ENCODE measurements at places on chromosomes 1 and 21.

DNA sequence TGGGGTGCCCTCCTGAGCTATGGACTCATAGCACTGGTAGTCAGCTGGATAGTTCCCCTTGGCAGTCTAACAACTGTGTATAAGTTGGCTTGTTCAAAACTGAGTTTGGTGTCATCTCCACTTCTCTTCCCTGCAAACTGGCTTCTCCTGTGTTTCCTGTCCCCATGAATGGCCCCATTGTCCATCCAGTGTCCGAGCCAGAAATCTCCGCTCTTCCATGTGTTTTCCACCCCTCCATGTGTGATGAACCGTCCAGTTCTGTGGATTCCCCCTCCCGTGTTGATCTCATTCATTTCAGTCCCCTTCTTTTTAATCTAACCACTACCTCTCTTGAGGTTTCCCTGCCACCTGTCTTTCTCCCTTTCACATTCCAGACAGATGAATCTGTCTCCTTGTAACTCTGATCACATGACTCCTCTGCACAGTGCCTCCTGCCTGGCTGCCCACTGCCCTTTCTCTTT, 195.7 kb downstream of the ROR1 start:
- DNase-seq, result no peak

DNA sequence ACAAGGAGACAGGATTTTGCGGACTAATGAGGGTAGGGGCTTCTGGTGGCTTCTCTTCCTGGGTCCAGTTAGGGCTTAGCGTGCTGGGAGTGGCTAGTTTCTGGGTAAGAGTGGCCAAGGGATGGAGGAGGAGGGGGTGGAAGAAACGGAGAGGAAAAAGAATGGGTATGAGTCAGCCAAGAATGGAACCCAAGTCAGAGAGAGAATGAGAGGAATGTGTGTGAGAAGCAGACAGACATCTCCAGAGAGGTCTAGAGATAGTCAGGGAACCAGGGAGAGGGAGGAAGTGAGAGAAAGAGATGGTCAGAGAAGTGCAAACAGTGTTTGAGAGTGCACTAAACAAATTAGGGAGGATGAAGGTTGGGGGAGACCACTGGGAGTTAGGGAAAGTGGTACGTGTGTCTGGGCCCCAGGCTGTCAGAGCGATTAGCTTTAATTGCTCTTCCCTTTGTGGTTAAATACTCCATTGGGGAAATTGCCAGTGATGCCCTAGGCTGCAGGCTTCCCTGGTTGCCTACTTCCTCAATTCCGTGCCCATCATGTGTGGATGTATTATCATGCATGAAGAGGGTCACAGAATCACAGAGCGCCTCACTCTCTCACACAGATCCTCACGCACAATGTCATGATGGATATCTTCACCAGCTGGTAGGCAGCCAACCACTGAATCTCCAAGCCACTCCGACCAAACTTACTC, 1.4 kb downstream of the PEA15 start:
- peak; percentile 67 for DNase-seq

- no peak for DNase-seq
Observed at GRCh38 chr1:109482791-109483671, 674 bp upstream of the ATXN7L2 start.

DNA sequence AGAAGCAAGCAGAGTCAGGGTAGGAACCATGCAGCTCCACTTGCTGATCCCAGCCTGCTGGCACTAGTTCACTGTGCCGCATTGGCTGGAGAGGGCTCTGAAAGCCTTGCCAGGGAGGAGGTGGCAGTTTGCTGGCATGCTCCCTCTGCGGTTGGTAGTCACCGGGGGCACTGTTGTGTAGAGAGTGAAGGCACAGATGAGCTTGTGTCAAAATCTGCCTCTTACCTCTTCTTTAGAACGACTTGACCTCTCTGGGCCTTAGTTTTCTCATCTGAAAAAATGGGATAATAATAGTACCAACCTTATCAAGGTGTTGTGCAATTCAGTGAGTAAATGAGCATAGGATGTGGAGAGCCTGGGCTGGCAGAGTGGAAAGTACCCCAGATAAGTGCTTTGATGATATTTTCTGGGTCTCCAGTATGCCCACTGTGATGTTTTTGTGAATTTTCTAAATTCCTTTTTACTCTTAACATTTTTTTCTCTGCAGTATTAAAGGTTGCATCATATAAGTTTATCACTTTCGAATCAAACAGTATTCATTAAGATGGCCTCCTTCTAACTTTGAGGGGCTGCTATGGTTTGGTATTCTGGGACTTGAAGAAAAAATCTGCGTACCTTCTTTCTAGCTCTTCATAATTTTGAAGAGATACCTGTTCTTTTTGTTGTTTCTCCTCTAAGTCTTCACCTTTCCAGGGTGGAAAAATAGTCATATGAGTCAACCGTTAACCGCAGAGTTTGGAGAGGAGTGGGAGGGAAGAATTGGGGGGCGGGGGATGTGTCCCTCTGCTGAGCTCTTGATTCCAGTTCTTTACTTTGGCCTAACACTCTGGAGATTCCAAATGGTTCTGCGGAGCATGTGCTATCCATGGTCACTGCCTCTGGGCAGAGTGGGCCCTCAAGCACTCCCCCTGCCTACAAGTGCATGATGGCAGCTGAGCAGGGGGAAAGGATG, 26.8 kb downstream of the SZRD1 start:
- DNase-seq, result no peak

DNA sequence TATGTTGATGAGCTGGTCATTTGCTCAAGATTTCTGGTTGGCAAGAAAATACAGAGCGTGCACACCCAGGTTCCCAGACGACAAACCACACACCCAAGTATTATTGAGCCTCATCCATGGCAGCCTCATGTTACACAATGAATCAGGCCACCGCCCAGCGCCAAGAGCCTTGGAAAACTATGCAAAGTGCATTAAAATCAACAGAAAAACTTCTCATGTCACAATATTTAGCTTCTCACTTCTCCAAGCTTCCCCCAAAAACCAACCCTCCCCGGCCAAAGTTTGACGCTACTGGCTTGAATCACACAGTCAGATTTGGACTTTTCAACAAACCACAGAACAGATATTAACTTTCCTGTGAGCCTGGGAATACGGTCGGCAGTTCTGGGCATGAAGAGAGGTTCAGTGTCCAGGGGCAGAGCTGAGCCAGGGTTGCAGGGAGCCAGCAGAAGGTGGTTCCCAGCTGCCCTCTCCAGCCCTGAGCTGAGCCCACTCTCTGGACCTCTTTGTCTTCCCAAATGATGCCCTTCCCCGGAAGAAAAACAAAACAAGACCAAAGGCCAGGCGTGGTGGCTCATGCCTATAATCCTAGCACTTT, 71.1 kb downstream of the SETD4 start:
- DNase-seq, result peak; percentile 6

DNA sequence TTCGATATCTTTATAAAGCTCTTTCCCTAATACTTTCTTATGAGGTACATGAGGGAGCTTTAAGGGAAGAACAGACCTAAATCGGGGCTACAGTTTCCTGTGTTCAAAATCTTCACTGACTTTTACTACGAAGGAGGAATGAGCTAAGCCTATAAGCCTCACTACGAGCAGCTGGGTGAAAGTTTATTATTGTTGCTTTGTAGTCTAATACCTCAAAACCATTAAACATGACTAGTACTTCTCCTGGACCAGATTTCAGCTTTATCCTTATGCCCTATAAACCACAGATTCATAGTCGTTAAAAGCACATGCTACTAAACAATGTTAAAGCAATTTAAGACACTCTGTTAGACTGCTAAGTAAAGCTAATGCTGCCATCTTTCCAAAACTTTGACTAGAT, 30.2 kb downstream of the NDC1 start:
- no peak for DNase-seq

GRCh38 chr1:7539769-7540175, 231.3 kb upstream of the VAMP3 start:
- peak; percentile 20 for DNase-seq

GRCh38 chr1:232628335-232629249, 1.3 kb downstream of the SIPA1L2 start:
- DNase-seq, result peak; percentile 50

GRCh38 chr21:38433471-38433870, 64.8 kb downstream of the ERG start:
- DNase-seq, result no peak

GRCh38 chr1:107328087-107328486, 187.2 kb downstream of the NTNG1 start:
- DNase-seq, result no peak

DNA sequence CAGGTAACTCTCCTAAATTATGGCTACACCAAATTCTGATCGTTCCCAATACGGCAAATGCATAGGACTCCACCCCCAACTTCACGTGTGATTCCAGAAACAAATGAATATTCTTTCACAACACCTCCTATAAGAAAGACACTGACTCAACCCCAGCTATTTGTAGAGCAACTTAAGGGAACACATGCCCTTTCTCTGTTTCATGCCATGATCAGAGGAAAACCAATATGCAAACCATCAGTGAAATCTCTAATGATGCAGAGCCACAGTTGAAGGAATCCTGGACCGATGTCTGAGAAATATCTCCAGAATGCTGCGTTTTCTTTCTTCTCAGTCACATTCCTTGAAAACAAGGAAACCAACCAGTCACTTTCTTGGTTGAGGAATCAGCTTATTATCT, 164.2 kb upstream of the PTBP2 start:
- DNase-seq, result no peak

- DNase-seq, result no peak
Observed at GRCh38 chr1:151644001-151644400, 32.2 kb downstream of the SNX27 start.

- DNase-seq, result no peak
Observed at GRCh38 chr21:25639551-25640201, 618 bp downstream of the JAM2 start.

GRCh38 chr1:173405281-173405680, 71.9 kb upstream of the PRDX6 start:
- no peak for DNase-seq

- no peak for DNase-seq
Observed at GRCh38 chr21:14251336-14251735, 35.4 kb downstream of the RBM11 start.

- no peak for DNase-seq
Observed at GRCh38 chr1:194279975-194280374, 1093.6 kb upstream of the B3GALT2 start.

DNA sequence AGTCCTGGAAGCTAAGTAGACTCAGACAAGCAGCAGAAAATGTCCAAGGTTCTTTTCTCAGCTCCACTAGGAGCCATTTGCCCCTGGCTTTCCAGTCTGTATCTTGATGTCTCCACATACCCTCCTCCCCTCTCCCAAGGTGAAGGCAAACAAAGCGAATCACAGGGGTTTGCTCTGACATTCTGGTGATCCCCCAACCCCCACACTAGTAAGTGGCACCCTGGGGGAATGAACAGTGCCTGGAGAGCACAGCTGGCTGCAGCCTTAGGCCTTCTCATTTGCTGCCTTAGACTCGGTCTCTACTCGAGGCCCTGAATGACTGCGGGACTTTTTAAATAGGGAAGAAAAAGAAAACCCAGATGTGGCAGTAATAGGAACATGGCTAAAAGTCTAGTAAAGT, 15.3 kb downstream of the ERI3 start:
- DNase-seq, result no peak

- peak; percentile 34 for DNase-seq
Observed at GRCh38 chr1:184455786-184456185, 69.0 kb downstream of the C1orf21 start.

GRCh38 chr1:202143768-202144401, 652 bp downstream of the ARL8A start:
- no peak for DNase-seq

DNA sequence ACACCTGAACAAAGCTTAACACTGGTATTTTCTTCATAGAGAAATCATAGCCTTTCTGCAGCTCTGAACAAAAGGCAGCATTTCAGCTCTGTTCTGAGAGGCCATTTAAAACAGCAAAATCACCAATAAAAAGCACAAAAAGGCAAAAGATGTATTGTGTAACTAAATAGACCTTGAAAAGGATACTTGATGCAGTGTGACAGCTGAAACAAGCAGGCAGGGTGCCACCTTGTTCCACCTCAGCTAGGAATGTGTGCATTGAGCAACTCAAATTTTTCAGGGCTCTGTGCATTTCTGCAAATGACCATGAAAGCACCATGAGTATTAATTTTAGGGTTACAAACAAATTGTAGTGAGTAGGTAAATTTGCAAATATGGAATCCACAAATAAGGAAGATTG, 65.8 kb downstream of the RHOU start:
- no peak for DNase-seq

- peak; percentile 65 for DNase-seq
Observed at GRCh38 chr1:171188388-171189266, 3.5 kb downstream of the FMO2 start.

DNA sequence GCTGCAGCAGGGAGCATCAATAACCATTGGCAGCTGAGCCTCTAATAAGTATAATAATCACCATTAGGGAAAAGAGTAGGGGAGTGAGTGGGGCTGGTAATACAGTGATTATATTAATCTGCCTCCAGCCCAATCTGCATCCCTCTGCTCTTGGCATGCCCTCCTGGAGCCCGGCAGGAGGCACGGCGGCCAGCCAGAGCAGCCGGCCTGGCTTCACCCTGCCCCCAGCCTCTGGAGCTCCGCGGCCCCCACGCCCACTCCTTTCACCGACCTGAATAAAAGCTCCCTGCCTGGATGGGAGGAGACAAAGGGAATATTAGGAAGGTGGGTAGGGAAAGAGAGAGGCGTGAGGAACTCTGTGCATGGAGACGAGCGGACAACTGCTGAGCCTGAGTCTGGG, 28.3 kb downstream of the OPTC start:
- no peak for DNase-seq

DNA sequence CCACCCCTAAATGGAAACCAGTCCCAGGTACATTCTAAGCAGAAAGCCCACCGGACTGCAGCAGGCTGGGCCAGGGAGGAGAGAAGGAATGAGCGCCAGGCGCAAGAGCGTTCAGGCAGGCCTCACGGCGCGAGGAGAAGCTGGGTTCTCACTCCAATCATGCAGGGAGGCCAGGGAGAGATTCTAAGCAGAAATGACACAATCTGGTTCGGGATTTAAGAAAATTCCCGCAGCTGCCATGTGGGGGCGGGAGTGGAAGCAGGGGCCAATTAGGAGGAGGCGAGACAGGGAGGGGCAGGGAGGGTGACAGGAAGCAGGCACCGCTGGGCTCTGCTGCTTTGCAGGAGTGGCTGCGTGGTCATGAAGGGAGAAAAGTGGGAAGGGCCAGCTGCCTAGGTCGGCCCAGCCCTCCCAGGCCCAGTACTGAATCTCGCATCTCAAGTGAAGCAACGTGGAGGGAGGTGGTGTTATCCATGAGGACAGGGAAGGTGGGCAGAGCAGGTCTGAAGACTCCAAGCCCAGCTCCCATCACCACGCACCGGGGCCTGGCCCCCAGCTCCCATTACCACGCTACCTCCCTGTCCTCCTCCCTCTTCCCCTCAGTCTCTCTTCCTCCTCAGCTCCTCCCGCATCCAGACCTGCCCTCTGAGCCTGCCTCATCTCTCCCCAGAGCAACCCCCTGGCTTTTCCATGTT, 11.8 kb downstream of the NPHP4 start:
- peak; percentile 67 for DNase-seq

- peak; percentile 89 for DNase-seq
Observed at GRCh38 chr1:160681066-160681890, 30.3 kb downstream of the CD48 start.

DNA sequence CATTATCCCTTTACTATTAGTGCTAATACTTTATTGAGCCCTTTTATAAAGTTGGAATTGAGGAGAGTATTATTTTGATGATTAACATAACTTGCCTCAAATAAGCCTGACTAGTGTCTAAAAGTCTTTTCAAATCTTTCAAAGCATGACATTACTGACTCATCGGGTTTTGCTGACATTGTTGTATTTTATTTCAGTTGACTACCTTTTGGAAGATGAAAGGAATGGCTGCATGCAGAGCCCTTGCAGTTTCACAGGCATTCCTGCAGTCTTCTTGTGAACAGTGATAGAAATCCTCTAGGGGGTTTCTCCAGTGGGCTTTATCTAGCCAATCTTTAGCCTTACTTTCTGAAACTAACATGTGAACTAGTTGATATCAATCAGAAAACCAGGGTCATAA, 43.0 kb upstream of the TMEM61 start:
- DNase-seq, result no peak

- DNase-seq, result no peak
Observed at GRCh38 chr21:36554411-36555157, 74.7 kb upstream of the CLDN14 start.

Data from suppressor macrophage treated with lipopolysaccharide for 4 hours (primary cell).